ENCODE measurements at places on chromosomes 7 and 10.

DNA sequence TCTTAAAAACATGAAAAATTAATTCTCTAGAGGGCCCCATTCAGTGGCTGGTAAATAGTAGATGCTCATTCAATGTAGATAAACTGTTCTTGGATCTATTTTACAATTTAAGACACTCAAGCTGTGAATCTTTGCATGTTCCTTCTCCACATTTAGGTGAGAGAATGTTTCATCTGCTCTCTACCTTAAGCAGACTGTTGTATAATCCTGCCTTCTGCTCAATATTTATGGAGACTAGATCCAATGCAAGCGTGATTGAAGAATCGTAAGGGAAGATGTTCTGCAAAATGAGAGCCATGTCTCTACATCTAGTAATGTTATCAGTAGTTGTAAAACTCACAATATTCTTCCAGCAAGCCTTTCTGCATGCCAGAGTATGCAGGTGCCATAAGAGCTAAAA, 115.0 kb upstream of the TEX47 start:
- no peak for DNase-seq

DNA sequence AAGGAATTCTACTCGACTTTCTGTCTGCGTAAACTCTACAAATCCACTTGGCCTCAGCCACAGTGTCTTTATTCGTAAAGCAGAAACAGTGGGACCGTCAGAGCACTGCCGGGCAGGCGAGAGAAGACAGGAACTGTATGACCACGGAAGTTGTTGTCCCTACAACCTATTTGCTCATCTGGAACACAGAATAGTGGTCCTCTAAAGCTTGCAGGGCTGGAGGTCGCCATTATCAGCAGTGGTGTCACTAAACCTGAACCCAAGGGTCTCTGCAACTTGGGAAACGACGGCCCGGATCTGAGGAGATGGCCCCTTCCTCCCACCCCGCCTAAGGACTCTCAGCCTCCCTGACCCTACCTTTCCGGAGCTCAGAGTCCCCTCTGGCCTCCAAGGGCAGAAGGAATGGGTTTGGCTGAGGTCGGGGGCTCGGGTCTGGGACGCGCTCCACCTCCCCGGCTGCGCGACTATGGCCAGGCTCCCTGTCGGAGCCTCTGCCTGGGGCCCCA, 442 bp downstream of the STYXL1 start:
- DNase-seq = peak; percentile 19

GRCh38 chr10:113130014-113130641, 180.1 kb downstream of the TCF7L2 start:
- DNase-seq = no peak

DNA sequence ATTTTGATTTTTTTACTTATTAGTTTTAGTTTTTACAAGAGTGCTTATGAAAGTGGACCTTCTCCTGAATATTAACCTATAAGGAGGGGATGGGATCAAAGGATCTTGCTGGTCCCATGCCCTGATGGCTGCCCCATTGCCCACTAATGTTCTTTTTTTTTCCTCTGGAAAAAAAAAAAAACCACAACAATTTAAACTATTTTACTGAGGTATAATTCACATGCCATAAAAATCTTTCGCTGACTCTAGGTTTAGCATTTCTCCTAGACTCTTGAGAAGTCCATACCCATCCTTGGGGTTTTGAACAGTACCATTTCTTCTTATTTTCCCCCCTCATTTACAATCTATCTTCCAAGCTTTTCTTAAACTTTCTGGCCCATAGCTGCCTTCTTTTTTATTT, 481.8 kb downstream of the TFEC start:
- DNase-seq = no peak

- no peak for DNase-seq
Measured at GRCh38 chr7:41578700-41579099, 124.2 kb downstream of the INHBA start.

- no peak for DNase-seq
Measured at GRCh38 chr7:105238198-105238765, 150.4 kb downstream of the SRPK2 start.

DNA sequence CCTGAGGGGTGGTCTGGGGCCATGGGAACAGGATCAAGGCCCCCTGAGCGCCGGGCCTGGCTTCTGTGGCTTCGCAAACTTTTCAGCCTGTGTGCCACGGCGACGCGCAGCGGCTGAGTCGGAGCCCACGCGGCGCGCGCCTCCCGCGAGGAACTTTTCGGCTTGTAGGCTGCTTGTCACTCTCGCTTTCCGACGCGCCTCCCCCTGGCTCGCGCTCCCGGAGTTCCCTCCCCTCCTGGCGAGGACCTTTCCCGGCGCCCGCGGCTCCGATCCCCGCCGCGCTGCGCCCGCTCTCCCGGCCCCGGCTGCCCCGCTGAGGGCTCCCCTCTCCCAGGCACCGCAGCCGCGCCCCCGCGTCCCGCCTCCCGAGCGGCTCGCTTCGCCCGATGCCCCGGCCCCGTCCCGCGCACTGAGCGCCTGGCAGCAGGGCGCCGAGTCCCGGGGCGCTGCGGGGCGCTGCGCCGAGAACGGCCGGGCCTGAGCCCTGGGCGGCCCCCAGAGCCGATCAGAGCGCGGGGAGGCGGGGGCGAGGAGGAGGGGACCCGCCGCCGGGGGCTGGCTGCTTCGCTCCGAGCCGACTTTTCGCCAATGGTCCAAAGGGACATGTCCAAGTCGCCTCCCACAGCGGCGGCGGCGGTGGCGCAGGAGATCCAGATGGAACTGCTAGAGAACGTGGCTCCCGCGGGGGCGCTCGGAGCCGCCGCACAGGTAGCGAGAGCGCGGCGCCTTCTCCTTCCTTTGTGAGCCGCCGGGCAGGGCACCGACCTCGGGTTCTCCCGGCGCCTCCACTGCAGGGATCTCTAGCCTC, at the start of gene CACNB2:
TSS of gene CACNB2 (plus strand) at position 276 of the 808 bp plus-strand sequence.
- peak; percentile 29 for DNase-seq

DNA sequence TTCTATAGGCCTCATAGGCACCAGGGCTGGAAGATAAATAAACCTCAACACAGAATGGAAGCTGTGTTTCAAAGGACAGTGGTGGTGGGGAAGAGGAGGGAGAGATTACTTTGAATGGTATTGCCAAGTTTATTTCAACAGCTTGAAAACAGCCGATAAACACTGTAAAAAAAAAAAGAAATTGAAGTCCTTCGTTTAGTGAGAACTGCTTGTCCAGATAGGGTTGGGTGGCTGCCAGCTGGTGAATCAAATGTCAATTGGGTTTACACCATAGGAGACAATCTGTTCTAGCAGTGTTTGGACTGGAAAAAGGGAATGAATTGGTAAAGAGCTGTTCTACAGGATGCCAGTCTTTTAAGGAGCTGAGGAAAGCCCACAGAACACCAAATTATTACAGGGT, 254.8 kb downstream of the PHF14 start:
- no peak for DNase-seq

DNA sequence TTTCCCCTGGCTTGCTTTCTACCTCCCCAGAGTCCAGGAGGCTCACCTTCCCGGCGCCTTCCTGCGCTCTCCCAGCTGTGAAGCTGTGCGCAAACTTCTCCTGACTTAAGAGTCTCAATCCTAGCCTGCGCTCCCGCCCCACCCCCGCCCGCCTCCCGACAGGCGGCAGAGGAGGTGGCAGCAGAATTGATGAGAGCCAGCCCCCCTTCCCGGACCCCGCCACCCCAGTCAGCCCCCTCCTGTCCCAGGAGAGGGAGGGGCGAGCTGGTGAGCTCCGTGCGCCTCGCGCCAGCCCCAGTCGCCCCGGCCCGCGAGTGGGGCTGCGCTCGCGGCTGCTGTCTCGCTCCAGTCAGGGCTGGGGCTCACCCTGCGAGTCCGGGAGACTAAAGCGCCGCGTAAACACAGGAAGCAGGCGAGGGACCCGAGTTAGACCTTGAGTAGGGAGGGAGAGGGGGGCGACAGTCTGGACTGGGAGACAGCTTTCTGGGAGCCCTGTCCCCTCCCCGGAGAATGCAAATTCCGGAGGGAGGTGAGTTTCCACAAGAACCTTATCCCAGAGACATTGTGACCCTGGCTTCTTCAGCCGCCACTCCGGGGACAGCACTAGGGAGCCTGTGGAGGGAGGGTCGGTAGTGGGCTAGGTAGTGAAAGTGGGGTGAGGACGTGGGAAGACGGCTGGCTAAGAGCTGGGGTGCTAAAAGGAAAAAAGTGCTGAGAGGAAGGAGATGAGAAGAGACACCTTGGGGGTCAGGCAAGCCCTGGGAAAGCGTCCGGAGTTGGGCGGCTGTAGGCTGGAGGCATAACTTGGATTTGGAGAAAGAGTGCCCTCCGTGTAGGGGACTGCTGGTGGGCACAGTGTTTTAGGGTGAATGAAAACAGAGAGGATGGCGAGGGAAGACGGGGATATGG, at the start of gene CALCR:
TSS of gene CALCR (minus strand) at position 79 of the 909 bp plus-strand sequence. CDS start 87,743 bp downstream, outside the sequence.
- peak; percentile 8 for DNase-seq

DNA sequence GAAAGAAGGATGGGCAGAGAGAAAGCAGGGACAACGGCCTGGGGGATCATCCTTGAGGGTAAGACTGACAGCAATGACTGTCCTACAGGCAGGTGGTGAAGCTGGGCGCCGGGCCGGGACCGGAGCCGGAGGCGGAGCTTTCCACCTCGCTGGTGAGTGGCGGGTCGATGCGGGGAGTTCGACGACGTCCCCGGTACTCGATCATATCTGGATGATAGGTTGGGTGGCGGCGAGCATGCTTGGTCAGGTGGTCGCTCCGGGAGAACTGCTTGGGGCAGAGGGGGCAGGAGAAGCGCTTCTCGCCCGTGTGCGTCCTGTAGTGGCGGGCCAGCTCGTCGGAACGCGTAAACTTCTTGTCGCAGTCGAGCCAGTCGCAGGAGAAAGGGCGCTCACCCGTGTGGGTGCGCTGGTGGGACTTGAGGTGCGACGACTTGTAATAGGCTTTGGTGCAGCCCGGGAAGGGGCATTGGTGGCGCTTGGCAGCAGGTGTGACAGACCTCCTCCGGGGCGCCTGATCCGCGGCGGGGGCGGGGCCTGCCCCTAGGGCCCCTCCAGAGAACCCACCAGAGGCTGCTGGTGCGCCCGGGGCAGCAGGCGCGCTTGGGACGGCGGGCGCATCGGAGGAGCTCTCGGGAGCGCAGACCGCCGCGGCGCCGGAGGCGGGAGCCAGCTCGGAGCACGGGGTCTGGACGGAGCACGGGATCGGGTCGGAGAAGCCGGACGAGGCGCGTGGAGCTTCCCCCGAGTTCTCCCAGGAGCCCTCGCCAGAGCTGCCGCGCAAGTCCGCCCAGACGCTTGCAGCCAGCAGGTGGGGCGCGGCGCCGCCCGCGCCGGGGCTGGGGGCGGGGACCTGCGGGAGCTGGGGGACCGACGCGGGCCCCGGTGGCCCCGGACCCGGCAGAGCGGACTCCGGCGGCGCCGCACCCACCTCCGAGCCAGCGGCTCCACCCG, 752 bp downstream of the KLF14 start:
- no peak for DNase-seq

DNA sequence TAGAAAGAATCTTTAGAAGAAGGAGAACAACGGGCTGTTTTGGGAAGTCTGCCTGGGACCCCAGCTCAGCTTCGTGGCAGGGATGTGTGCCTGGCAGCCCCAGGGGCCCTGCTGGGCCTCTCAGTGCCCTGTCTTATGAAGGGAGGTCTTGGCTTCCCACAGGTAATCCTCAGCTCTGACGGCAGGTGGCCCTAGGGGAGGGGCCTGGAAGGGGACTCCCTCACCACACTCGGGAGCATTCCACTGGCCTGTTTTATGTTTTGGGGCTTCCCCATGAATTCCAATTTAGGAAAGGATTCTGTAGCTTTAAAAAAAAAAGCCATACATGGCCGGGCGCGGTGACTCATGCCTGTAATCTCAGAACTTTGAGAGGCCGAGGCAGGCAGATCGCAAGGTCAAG, 3.0 kb upstream of the DMBT1 start:
- DNase-seq = no peak

DNA sequence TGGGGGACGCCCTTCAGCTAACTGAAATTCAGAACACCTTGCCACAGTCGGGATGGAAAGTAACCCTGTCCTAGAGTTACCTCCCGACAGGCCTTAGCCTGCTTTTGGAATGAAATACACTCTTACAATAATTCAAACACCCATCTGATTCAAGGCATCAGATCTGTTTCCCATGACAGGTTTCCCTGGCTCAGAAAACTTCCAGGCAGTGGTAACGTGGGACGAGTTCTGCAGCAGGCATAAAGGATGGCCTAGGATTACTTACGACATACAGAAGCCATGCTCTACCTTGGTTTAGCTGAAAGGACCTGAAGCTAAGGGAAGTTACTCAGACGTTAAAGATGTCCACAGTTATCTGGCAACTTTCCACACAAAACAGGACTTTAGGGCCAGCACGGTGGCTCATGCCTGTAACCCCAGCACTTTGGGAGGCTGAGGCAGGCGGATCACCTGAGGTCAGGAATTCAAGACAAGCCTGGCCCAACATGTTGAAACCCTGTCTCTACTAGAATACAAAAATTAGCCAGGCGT, 5.0 kb downstream of the PAXIP1 start:
- DNase-seq = no peak

GRCh38 chr7:17530741-17531421, 232.4 kb downstream of the AHR start:
- DNase-seq = no peak

DNA sequence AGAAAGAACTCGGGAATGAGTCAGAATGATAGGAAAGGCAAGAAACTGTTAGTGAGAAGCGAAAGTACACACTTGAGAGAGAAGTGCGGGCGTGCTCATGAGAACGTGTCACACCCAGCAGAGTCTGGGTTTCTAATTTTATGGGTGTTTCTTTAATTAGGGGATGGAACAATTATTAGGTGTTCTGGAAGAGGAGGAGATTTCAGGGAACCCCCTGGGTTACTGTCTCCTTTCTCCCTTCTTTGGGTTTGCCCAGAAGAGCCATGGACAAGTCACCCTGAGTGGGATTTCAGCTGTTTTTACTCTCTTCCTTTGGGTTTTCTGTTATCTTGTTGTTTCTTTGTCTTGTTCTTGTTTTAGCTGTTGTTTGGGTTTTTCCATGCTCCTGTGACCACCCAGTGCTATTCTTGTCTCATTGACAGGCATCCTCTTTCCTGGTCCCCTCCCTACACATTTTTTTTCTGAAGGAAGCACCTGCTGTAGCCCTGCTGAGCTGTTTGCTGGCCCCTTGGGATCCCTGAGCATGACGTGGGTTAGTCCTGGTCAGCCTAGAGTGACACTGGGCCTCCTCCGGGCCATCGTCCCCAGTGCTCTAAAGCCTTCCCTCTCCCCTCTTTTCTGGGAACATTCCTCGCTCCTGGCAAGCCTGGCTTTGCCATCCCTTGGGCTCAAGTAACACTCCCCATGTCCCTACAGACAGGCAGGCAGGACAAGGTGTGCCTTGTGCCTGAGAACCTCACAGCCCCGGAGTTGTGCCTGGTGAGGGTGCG, 3.5 kb downstream of the SH2D4B start:
- DNase-seq = peak; percentile 2

GRCh38 chr7:140911746-140912145, 13.0 kb downstream of the BRAF start:
- DNase-seq = no peak

Data from AG08396 (cell line).